ENCODE measurements at places on chromosomes 13 and 19.

DNA sequence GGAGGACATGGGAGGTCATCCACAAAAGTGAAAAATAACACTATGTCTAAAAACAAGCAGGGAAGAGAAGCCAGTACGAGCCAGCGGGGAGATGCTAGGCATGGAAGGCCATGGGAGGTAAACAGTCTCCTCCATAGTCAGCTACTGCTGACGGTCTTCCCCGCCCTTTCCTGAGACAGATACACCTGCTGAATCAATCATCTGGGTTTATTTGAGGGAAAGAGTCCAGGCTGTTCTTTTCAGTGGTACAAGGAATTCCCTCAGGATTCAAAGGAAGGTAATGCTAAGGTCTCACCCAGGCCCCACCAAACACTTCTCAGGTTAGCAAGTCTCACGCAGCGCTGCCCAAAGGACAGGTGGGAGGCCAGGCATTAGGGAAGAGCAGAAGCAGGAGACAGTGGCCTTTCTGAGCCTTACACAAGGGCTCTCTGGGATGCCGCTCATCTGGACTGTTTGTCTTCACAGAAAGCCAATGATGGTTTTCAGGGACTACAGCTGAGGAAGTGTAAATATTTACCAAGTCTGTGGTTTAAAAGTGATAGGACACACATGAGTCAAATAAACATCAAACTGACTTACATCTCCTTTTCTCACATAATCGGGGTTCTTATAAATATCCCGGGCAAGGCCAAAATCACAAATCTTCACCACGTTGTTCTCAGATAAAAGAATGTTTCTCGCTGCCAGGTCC, 173.9 kb downstream of the FLT1 start:
- DNase-seq: no peak

- DNase-seq: no peak
Observed at GRCh38 chr13:97967948-97968347, 14.5 kb downstream of the IPO5 start.

DNA sequence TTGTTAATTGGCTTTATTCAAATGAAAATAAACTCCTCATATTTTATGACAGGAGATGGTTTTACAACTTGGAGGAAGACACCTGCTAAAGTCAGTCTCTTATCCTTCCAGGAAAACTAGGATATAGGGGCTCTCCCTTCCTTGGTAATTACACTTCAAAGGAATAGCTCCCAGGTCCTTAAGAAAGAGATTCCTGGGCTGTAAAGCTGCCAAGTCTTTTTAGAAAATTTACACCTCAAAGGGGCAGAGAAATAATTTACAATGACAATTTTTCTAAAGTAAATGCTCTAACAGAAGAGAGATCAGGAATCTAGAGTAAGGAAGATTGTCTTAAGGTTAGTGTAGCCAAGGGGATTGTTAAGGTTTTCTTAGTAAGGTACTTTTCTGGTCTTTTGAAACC, 1359.0 kb downstream of the OLFM4 start:
- DNase-seq: no peak

GRCh38 chr13:111904701-111905608, 162.0 kb upstream of the SOX1 start:
- no peak for DNase-seq

- DNase-seq: no peak
Observed at GRCh38 chr13:28568286-28568685, 73.4 kb upstream of the FLT1 start.
